T-helper 2 cell treated with Interferon-gamma antibody and Interleukin-4, amounts not matched to agents 5 μg/mL and 100 μg/mL, for 36 hours (primary cell): ENCODE measurements at places on chromosomes 6 and 20.

DNA sequence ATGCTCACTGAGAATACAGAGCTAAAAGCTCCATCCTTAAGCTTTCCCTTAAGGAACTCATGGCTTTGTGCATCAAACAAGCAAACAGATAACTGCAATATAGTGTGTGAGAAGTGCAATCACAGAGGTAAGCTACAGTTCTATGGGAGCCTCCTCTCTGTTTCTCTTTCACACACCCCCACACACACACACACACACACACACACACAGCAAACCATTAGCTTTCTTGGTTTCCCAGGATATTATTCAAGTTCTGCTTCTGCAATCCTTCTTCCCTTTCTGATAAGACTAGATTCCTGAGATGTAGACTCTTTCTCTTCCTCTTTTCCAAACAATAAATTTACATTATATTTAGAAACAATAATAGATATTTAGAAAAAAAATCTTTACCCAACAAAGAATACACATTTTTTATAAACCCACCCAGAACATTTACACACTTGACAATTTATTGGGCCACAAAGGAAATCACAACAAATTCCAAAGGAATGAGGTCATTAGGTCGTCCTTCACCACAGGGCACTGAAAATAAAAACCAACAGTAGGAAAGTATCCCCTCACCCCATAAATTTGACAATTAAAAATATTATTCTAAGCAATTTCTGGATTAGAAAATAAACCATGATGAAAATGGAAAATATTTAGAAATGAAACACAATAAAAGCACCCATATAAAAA, 9.3 kb upstream of the GFOD1 start:
- H3K4me3 ChIP-seq, result no peak overlapping the region
- no peak overlapping the region for H3K27ac ChIP-seq
- no peak for DNase-seq
- peaks cover 5% of the 10 kb centered on the region for H3K27me3 ChIP-seq
- H3K36me3 ChIP-seq, result no peaks in the 10 kb centered on the region
- no peaks in the 10 kb centered on the region for H3K4me1 ChIP-seq

- H3K27ac ChIP-seq, result no peak overlapping the region
- no peak for DNase-seq
- H3K36me3 ChIP-seq, result no peaks in the 10 kb centered on the region
- H3K27me3 ChIP-seq, result no peaks in the 10 kb centered on the region
- H3K4me1 ChIP-seq, result peaks cover 16% of the 10 kb centered on the region
Measured at GRCh38 chr20:24743641-24744040, 205.4 kb upstream of the CST7 start.

DNA sequence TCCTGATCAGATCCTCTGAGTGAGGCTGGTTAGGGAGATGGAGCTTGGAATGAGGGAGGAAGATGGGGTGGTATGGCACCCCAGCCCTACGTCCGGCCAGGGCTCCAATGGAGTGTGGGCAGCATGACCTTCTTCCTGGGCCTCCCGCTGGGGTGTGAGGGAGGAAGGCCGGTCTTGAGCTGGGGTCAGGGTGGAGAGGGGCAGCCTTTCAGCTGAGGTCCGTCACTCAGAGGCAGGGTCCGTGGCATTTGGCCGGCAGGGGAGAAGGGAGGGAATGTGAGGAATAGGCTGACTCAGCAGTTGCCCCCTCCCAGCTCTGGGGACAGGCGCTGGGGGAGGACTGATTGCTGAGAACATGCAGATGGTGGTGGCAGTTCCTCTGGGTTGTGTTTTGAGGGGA, 25.5 kb upstream of the VEGFA start:
- no peak overlapping the region for H3K4me3 ChIP-seq
- H3K27me3 ChIP-seq, result peaks cover 16% of the 10 kb centered on the region
- no peaks in the 10 kb centered on the region for H3K36me3 ChIP-seq
- DNase-seq, result no peak
- no peak overlapping the region for H3K27ac ChIP-seq

GRCh38 chr20:925516-925915, 9.4 kb upstream of the ANGPT4 start:
- no peak overlapping the region for H3K4me3 ChIP-seq
- no peak for DNase-seq
- no peaks in the 10 kb centered on the region for H3K4me1 ChIP-seq

DNA sequence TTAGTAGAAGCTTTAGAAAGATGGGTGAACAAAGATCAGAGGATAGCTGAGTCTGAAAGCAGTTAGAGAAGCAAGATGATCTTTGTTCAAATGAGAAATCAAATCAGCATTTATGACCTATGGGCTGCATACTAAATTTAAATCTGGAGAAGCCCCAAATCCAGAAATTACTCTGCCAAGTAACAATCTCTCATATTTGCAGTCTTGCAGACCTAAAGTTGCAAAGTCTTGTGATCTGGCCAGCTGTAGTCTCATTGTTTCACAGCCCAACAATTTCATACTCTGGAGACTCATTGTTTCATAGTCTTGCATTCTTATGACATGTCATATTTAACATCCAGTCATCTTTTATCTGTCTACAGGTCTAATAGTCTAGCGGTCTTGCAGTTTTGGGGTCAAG, 364.9 kb upstream of the RSPO3 start:
- H3K36me3 ChIP-seq, result no peaks in the 10 kb centered on the region
- no peaks in the 10 kb centered on the region for H3K27me3 ChIP-seq
- H3K27ac ChIP-seq, result no peak overlapping the region
- H3K4me1 ChIP-seq, result no peaks in the 10 kb centered on the region
- no peak overlapping the region for H3K4me3 ChIP-seq

GRCh38 chr6:166597711-166598440, 11.4 kb upstream of the RAMACL start:
- H3K4me1 ChIP-seq, result peaks cover 1% of the 10 kb centered on the region
- H3K4me3 ChIP-seq, result no peak overlapping the region
- H3K36me3 ChIP-seq, result no peaks in the 10 kb centered on the region
- DNase-seq, result no peak
- H3K27me3 ChIP-seq, result no peaks in the 10 kb centered on the region

GRCh38 chr6:89610149-89610642, 28.4 kb downstream of the LYRM2 start:
- no peaks in the 10 kb centered on the region for H3K4me1 ChIP-seq
- H3K27ac ChIP-seq, result no peak overlapping the region
- no peaks in the 10 kb centered on the region for H3K36me3 ChIP-seq
- H3K4me3 ChIP-seq, result no peak overlapping the region

- H3K27me3 ChIP-seq, result peaks cover 13% of the 10 kb centered on the region
- peak; percentile 42 for DNase-seq
- peaks cover 32% of the 10 kb centered on the region for H3K4me1 ChIP-seq
- H3K4me3 ChIP-seq, result peak overlapping the region; percentile 44
- H3K36me3 ChIP-seq, result peaks cover 22% of the 10 kb centered on the region
Measured at GRCh38 chr6:137165375-137166246, 7.8 kb downstream of the IL22RA2 start.

DNA sequence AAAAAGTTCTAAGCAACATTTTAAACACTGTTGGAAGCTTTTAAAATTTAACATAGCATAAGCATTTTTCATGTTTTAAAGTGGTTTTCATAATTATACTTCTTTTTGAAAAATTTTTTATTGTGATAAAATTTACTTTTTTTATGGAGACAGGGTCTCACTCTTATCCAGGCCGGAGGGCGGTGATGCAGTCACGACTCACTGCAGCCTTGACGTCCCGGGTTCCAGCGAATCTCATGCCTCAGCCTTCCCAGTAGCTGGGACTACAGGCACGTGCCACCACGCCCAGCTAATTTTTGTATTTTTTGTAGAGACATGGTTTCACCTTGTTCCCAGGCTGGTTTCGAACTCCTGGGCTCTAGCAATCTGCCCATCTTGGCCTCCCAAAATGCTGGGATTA, 46.1 kb upstream of the TULP4 start:
- no peak overlapping the region for H3K27ac ChIP-seq
- H3K4me1 ChIP-seq, result peaks cover 8% of the 10 kb centered on the region
- no peaks in the 10 kb centered on the region for H3K36me3 ChIP-seq
- no peaks in the 10 kb centered on the region for H3K27me3 ChIP-seq

DNA sequence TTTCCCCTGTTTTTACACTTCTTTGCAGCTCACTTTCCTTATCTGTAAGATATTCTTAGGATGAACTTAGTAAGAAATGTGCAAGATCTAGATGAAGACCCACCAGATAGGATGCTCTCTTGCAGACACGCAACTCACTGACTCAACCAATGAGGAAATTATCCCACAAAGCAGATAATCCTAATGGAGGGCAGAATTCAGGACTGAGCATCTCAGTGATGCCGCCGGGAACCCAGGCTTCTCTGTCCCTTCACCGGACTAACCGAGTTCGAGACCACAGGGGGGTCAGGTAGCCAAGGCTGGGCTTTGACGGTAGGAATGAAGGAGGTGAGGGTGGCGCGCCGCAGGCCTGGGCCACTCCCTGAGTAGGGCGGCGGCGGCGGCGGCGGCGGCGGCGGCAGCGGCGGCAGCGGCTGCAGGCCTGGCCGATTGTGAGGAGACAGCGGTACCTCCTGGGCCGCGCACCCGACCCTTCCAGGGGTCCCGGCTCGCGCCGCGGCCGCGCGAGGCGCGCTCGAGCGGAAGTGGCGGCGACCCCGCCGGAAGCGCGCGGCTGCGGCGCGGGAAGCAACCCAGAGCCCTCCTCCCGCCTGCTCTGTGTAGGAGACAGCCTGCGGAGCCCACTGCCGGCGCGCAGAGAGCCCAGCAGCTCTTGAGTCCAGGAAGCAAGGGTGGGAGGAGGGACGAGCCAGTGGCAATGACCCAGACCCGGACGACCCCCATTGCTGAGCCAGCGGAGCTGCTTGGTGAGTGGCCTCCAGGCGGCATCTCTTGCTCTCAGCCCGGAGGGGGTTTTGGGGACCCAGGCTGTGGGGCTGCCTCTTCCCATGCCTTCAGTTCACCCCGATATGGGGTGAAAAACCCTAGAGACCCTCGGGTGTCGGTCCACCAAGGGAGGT, at the start of gene KHDC1:
Gene KHDC1, minus strand, starts transcription at position 526 of the 899 bp plus-strand sequence. CDS start 20,679 bp downstream, outside the sequence.
- H3K27ac ChIP-seq, result peak within 1 kb of the TSS; percentile 73
- peaks cover 9% of the 10 kb centered on the region for H3K36me3 ChIP-seq
- no peaks in the 10 kb centered on the region for H3K27me3 ChIP-seq
- H3K4me1 ChIP-seq, result peaks cover 33% of the 10 kb centered on the region
- peak within 1 kb of the TSS; percentile 82 for H3K4me3 ChIP-seq
- DNase-seq, result peak; percentile 63

DNA sequence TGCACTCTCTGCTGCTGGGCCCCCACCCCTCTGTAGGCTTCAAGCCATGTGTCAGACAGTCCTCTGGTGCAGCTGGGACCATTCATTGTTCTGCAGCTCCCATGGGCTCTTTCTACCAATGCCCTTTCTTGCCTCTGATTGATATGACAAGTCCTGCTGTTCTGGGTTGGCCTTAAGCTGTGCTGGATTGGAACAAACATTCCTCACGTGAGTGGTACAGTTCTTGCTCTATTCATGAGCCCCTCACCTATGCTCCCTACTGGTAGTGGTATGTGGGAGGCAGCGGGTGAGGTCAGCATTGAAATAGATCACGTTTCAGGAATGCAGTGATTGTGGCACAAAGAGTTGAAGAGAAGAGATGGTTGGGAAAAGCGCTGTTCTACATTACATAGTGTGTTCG, 48.8 kb upstream of the RALY start:
- H3K4me1 ChIP-seq, result no peaks in the 10 kb centered on the region
- H3K36me3 ChIP-seq, result peaks cover 1% of the 10 kb centered on the region
- H3K27ac ChIP-seq, result no peak overlapping the region

GRCh38 chr6:118810420-118811027, 83.4 kb upstream of the ASF1A start:
- peak overlapping the region; percentile 72 for H3K4me3 ChIP-seq
- peaks cover 53% of the 10 kb centered on the region for H3K4me1 ChIP-seq
- H3K27me3 ChIP-seq, result no peaks in the 10 kb centered on the region
- H3K36me3 ChIP-seq, result peaks cover 29% of the 10 kb centered on the region
- H3K27ac ChIP-seq, result peak overlapping the region; percentile 90

- peaks cover 24% of the 10 kb centered on the region for H3K4me1 ChIP-seq
- peaks cover 36% of the 10 kb centered on the region for H3K27me3 ChIP-seq
- peak within 1 kb of the TSS; percentile 92 for H3K27ac ChIP-seq
- H3K4me3 ChIP-seq, result peak within 1 kb of the TSS; percentile 99
- peaks cover 3% of the 10 kb centered on the region for H3K36me3 ChIP-seq
Measured at GRCh38 chr6:32153564-32154513, at the start of gene PPT2. Gene PPT2 (plus strand): TSS chr6:32154141. CDS start chr6:32154595, 454 bp downstream.

DNA sequence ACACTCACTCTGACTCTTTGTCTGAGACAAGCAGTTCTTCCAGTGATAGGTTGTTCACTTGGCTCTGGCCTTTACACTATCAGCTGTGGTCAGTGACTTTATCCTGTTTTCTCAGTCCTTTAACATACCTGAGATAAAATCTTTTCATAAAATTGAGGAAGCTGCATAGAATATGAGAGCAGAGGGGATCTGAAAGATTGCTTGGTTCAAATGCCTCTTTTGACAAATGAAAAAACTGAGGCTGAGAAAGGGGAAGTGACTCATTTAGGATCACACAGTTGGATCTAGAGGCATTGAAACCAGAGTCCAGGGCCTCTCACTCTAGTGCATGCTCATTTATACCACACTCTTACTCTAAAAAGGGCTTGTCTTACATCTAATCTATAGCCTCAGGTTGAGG, 277.0 kb upstream of the TBX18 start:
- H3K27me3 ChIP-seq, result no peaks in the 10 kb centered on the region
- no peak for DNase-seq
- no peak overlapping the region for H3K4me3 ChIP-seq
- no peaks in the 10 kb centered on the region for H3K36me3 ChIP-seq
- no peak overlapping the region for H3K27ac ChIP-seq

- H3K36me3 ChIP-seq, result no peaks in the 10 kb centered on the region
- no peak overlapping the region for H3K4me3 ChIP-seq
- no peaks in the 10 kb centered on the region for H3K4me1 ChIP-seq
Measured at GRCh38 chr6:82902290-82902689, 163.4 kb downstream of the UBE3D start.

GRCh38 chr6:8958894-8959511, 523.7 kb upstream of the SLC35B3 start:
- H3K27ac ChIP-seq, result no peak overlapping the region
- H3K36me3 ChIP-seq, result no peaks in the 10 kb centered on the region
- no peaks in the 10 kb centered on the region for H3K4me1 ChIP-seq
- no peak for DNase-seq
- no peaks in the 10 kb centered on the region for H3K27me3 ChIP-seq

GRCh38 chr6:82766476-82766875, 299.2 kb downstream of the UBE3D start:
- H3K4me1 ChIP-seq, result no peaks in the 10 kb centered on the region
- no peaks in the 10 kb centered on the region for H3K36me3 ChIP-seq
- H3K27ac ChIP-seq, result no peak overlapping the region
- no peak for DNase-seq
- no peak overlapping the region for H3K4me3 ChIP-seq

GRCh38 chr6:130613176-130613575, 214.0 kb upstream of the SMLR1 start:
- H3K36me3 ChIP-seq, result no peaks in the 10 kb centered on the region
- H3K4me3 ChIP-seq, result no peak overlapping the region
- peaks cover 5% of the 10 kb centered on the region for H3K4me1 ChIP-seq
- peaks cover 2% of the 10 kb centered on the region for H3K27me3 ChIP-seq
